Non-pigmented ciliary epithelial cell (primary cell): ENCODE measurements at places on chromosomes 3 and 15.

GRCh38 chr15:54803987-54804386, 392.8 kb downstream of the RSL24D1 start:
- DNase-seq = no peak

- DNase-seq = no peak
Measured at GRCh38 chr3:111548092-111548491, 6.1 kb downstream of the CD96 start.

- no peak for DNase-seq
Measured at GRCh38 chr3:169850618-169851017, 19.1 kb downstream of the LRRC31 start.

DNA sequence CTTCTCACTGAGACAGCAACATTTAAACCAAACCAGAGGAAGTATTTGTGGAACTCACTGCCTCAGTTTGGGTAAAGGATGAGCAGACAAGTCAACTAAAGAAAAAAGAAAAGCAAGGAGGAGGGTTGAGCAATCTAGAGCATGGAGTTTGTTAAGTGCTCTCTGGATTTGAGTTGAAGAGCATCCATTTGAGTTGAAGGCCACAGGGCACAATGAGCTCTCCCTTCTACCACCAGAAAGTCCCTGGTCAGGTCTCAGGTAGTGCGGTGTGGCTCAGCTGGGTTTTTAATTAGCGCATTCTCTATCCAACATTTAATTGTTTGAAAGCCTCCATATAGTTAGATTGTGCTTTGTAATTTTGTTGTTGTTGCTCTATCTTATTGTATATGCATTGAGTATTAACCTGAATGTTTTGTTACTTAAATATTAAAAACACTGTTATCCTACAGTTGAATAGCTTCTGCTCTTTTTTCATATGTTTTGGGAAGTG, 23.3 kb downstream of the CLDN18 start:
- DNase-seq = no peak

DNA sequence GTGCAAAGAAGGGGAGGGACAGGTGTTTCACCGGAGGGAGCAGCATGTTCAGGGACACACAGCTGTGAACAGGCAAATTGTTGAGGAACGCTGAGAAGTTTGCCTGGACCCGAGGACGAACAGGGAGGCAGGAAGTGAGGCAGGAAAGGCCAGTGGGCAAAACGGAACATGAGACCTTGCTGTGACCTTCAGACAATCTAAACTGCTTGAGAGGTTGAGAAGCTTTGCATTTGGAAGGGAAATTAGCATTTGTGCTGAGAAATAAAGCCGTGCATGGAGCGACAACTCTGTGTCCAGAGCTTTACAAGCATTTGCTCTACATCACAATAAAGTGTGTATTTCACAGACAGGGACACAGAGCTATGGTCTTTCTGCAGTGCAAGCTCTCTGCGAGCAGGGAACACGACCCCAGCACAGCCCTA, 47.9 kb downstream of the CDC25A start:
- no peak for DNase-seq

DNA sequence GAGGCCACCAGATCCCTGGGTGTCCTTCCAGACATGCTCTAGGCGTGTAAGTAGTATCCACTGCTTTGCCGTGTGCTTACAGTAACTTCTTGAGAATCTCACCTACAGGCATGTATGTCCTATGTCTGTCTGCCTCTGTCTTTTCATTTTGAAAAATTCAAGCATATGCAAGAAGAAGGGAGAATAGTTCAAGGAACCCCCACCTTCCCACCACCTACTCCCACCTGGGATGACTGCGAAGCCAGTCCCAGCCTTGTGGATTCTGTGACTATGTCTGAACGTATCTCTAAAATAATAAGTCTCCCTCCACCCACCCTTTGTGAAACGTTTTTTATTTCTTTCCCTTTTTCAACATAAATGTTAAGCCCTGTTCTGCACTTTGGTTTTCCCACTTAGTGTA, 15.0 kb downstream of the CHST13 start:
- DNase-seq = no peak

GRCh38 chr3:140933109-140933508, 8.5 kb upstream of the SLC25A36 start:
- DNase-seq = no peak

DNA sequence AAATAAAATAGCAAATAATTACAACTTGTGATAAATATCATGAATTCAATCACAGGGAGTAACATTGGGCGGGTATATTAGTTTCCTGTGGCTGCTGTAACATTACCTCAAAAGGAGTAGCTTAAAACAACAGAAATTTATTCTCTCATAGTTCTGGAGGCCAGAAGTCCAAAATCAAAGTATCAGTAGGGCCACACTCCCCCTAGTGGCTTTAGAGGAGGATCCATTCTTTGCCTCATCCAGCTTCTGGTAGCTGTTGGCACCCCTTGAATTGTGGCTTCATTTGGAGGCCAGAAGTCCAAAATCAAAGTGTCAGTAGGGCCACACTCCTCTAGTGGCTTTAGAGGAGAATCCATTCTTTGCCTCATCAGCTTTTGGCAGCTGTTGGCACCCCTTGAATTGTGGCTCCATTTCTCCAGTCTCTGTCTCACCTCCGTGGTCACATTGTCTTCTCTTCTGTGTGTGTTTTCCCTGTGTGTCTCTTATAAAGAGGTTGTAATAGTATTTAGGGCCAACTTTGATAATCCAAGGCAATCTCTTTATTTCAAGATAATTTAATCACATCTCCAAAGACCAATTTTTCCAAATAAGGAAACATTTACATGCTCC, 3.1 kb upstream of the CFAP20DC start:
- DNase-seq = no peak

DNA sequence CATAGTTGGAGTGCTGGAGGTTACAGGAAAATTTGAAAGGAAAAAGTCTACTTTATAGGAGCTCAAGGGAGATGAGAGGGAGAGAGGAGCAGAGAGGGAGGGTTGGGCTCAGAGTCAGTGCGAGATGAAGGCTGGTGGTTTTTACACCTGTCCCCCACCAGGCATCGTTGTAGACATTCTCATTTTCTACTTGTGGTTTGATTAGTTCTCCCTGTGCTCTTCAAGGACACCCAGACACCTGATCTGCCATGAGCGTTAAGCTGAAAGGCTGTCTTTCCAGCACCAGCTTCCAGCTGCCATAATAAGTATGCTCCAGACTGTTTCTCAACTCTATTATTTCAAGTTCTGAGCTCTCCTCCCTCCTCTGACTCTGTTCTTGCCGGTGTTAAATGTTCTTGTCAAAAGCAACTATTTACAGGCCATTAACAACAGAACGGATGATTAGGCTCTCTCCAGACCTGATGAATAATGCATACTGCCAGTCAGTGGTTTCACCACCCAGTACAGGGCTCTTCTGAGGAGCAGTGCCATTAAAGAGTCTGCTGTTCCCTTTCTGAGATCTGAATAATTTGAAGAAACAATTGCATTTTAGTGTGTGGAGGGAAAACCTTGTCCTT, 514.6 kb upstream of the MCTP2 start:
- DNase-seq = no peak

- DNase-seq = no peak
Measured at GRCh38 chr15:56240390-56240789, 3.3 kb downstream of the RFX7 start.

- DNase-seq = no peak
Measured at GRCh38 chr3:169879845-169880575, 10.3 kb upstream of the LRRC31 start.

DNA sequence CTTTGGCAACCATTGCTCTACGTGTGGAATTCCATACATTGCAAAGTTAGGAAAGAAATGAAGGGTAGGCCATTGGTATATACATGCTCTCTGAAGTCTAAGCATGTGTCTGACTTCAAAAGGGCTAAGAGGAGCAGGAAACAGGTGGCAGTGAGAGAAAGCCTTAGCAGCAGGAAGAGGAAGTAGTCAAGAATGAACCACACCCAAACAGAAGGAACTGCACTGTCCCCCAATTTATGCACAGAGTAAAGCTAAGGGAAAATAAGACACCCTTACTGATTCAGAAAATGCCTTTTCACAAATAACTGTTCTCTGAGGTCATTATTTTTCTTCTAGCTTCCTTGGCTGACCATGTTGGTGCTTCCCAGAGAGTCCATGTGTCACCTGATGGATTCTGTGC, 575.4 kb downstream of the NTRK3 start:
- DNase-seq = no peak

DNA sequence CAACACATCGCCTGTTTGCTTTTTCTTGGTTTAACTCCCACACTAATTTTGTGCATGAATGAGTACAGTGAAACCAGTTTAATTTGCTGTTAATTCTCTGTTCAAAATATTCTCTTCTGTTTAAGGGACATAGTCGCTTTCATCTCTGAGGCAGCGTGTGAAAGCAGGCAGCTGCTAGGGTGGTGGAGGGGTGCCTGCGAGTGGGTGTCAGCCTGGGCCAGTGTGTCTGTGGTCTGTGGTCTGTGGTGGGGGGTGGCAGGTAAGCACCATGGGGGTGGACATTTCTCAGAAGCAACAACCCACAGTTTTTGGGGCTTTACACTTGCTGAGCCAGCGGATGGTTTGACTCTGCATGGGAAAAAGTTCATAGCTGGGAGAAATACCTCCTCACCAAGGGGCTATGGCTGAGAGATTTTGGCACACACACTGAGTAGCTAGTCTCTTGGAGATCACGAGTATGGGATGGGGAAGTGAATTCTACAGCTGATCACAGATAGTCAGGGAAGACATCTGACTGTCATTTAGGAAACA, 109.2 kb downstream of the EPHB1 start:
- DNase-seq = no peak

- no peak for DNase-seq
Measured at GRCh38 chr3:192207239-192207638, 520.1 kb downstream of the FGF12 start.
